ENCODE measurements at places on chromosomes 13 and 19.

- no peak for DNase-seq
Measured at GRCh38 chr13:20016649-20017364, 58.3 kb downstream of the ZMYM2 start.

DNA sequence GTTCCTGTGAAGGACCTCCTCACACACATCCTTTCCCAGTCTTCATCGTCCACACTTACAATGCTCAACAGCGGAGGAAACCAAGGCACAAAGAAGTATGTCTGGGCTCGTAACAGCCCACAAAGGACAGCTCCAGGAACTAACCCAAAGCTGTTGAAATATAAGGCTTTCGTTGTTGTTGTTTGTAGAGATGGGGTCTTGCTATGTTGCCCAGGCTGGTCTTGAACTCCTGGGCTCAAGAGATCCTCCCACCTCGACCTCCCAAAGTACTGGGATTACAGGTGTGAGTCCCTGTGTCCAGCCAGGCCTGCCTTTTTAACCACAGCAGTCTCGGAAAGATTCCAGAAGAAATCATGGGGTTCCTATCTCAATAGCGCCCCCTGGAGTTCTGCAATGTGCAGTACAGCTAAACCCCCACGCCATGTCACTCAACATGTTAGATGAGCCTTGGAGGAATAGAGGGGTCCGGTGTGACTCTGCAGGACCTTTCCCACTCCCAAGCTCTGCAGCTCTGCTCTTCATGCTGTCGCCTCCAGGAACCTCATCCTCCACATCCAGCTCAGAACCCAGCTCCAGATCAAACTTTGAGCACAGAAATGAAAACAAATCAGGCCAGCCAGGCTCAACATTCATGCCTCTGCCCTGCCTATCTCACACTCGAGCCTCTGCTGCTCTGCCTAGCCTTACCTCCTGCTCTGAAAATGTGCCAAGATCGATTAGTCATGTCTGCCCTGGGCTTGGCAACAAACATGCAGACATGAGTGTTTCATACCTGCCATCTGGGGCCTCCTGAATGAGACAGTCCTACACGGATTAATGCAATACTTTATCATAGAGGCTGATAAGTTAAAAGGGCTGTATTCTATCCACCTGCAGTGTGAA is 7.5 kb downstream of the PLA2G4C start:
- peak; percentile 18 for DNase-seq

- no peak for DNase-seq
Measured at GRCh38 chr19:16394111-16394510, 69.5 kb downstream of the KLF2 start.

- no peak for DNase-seq
Measured at GRCh38 chr13:98014766-98015165, 61.3 kb downstream of the IPO5 start.

- peak; percentile 16 for DNase-seq
Measured at GRCh38 chr13:60397704-60398378, 821 bp downstream of the TDRD3 start.

- peak; percentile 74 for DNase-seq
Measured at GRCh38 chr19:49677901-49678674, 1.0 kb downstream of the PRMT1 start.

- no peak for DNase-seq
Measured at GRCh38 chr19:38908911-38909310, 3.1 kb downstream of the CCER2 start.

GRCh38 chr13:112747256-112747655 is 57.4 kb downstream of the ATP11A start:
- no peak for DNase-seq

DNA sequence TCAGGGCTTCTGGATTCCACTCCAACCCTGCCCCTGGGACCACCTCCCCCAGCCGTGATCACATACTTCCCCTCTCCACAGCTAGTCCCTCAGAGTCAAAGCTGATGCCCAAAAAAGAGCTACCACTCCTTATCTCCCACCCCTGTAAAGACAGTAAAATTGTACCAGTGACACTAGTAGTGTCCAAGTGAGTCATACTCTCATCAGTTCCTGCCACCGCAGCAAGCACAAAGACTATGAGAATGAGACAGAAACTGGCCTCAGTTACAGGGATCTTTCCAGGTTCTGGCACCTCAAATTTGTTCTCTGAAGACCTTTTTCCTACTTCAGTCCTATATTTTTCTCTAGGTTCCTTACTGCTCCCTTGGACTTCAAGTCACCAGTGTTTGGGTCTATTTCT is 144.2 kb downstream of the SPRY2 start:
- DNase-seq: no peak

- DNase-seq: peak; percentile 89
Measured at GRCh38 chr19:6393074-6393982, at the start of gene GTF2F1. TSS of gene GTF2F1 (minus strand) at chr19:6393164. CDS start at chr19:6392995, 169 bp downstream.

GRCh38 chr19:55390461-55390880 is 4.7 kb downstream of the RPL28 start:
- DNase-seq: no peak

DNA sequence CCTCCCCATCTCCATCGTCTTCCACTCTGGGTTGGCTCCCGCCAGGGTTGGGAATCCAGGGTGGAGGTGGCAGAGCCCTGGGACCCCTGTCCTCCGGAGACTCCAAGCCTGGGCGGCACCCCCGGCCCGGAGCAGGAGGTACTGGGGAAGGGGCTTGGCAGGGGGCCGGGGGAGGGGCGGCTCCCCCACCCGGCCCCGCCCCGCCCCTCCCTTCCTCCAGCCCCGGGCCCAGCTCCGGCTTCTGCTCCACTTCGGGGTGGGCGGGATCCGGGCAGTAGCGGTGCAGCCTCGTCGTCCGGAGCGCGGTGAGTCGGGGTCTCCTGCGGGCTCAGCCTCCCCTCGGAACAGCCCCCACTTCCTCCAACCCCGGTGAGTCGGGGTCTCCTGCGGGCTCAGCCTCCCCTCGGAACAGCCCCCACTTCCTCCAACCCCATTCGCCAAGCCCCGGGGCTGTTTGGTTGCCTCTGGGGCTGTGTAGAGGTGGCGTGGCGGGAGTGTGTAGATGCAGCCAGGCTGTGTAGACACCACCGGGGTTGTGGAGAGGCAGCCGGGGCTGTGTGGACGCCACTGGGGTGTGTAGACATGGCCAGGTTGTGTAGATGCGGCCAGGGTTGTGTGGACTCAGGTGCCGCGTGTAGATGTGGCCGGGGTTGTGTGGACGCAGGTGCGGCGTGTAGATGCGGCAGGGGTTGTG is at the start of gene TMPRSS9:
TMPRSS9 (plus strand) TSS at position 274 of the 694 bp plus-strand sequence. CDS start 29,521 bp downstream, outside the sequence.
- no peak for DNase-seq

DNA sequence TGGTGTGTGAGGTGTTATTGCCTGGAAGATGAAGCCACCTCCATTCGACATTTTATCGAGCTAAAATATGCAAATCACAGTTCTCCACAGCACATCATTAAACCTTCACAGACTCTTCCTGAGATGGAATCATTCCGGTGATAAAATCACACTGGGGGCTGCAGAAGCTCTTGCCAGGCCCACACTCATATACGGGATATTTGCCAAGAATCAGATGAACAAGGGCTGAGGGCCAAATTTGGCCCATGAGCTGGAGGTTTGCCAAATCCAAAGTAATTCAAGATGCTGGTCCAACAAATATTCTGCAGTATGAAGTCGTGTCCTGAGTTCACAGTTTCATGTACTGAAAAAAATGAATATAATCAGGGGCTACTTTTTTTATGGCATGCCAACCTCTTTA is 16.7 kb upstream of the RXFP2 start:
- no peak for DNase-seq

- DNase-seq: no peak
Measured at GRCh38 chr19:28495046-28495445, 717.9 kb downstream of the UQCRFS1 start.

DNA sequence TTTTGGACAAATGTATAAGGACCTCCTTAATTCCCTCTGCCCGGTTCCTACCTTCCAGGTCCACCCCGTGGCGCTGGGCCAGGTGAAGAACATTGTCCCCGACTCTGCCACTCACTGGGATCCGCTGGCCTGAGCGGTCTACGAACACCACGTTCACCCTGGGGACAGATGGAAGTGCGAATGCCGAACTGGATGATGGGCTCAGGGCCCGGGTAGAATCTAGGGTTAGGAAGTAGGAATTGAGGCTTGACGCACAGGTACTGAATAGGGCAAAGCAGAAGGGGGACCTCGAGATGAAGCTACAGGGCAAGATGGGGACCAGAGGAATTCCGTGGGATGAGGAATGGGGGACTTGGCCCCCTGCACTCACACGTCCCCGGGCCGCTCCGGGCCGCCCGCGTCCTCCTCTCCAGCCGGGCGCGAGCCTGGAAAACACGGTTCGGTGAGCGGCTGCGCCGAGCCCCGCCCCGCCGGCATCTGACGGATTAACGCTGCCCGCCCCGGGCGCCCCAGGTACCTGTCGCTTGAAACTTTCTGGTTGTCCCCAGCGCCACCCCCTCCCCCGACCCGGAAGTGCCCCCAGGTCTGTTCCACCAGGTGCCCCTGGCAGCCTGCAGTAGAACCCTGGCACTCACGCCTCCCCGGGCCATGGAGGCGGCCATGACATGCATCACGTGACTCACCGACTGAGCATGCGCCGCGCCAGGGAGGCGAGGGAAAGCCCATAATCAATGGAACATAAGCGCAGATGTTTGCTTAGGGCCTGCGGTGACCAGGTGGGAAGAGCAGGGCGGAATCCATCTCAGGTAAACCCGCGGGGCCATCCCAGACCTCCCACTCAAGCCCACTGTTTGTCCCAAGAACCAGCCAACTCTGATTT is at the start of gene FDX2:
FDX2 (minus strand) TSS at position 681 of the 880 bp plus-strand sequence; CDS start at position 662, 19 bp downstream.
- DNase-seq: peak; percentile 93

DNA sequence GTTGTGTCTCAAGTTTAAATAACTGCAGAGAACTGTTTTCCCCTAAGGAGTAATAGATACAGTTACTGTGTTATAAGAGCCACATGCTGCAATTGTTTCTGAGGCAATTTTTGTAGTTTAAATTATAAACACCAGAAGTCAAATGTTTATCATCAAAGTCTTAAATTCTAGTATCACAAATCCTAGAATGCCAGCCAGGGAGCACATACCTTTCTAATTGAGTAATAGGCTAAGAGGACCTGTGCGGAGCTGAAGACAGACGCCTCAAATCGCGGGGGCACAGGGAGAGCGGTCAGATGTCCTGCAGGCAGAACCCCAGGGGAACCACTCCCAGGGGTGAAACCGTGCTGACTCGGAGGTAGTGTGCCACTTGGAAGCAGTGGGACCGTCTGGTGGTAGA is 65.2 kb upstream of the TNFRSF19 start:
- DNase-seq: no peak

DNA sequence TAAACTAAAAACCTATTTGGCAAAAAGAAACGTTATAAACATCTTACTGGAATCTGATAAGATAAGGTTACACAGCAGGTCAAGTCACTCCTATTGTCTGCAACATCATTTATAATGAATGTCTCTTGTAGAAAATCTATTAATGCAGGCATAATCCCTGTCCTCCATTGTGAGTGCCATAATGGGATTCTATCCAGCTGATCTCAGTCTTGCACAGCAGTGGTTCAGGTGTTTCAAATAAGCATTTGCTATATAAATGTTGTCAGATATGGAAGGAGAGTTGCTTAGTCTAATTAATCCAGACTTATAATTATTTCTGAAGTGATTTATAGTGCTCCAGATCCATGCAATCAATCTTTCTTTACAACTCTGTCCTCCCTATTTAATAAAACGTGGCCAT is 186.5 kb upstream of the ATXN8OS start:
- DNase-seq: no peak

GRCh38 chr19:7605490-7606222 is 10.0 kb downstream of the CAMSAP3 start:
- no peak for DNase-seq

- no peak for DNase-seq
Measured at GRCh38 chr13:43022934-43023288, 475 bp upstream of the DNAJC15 start.

GRCh38 chr19:17868669-17869068 is 3.1 kb upstream of the SLC5A5 start:
- DNase-seq: no peak

DNA sequence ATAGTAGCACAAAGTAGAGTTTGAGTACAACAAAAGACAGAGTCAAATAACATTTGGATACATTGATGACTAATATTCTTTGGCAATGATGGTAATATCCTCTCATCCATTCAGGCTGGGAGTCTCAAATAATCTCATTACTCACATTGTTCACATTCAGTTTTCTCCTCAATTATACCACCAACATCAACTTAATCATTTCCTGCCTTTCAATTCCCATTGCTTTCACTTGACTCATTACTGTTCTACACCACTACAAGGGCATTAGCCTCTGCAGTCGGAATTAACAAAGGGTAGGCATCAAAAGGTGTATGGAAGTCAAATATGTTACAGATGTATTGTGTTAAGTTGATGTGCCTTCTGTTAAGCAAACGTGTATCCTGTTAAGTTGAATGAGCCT is 518.4 kb upstream of the SLITRK1 start:
- DNase-seq: no peak

GRCh38 chr13:46834657-46835056 is 37.7 kb upstream of the ESD start:
- no peak for DNase-seq

DNA sequence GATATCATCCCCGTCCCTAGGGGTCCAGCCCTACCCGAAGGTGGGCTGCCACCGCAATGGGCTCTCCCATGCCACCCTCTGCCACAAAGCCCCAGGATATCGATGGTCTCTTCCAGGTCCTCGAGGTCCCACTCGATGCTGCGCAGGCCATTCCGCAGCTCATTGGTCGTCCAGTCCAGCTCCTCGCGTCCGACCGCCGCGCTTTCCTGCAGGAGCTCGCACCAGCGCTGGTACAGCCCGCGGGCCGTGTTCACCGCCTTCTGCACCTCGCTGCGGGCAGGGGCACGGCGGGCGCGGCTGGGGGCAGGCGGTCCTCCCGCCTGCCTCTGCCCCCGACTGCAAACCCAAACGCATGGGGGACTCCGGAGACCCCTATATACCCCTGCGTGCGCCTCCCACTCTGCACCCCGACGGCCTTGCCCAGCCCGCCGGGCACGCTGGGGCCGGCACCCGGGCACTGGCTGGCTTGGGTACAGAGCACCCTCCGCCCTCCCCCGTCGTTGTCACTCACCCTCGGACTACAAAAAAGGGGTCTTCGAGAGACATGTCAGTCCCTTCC is 468 bp downstream of the STX10 start:
- no peak for DNase-seq

GRCh38 chr13:73492811-73493210 is 434.0 kb downstream of the KLF5 start:
- DNase-seq: no peak

- DNase-seq: no peak
Measured at GRCh38 chr13:44306371-44307192, 67.0 kb upstream of the SERP2 start.

DNA sequence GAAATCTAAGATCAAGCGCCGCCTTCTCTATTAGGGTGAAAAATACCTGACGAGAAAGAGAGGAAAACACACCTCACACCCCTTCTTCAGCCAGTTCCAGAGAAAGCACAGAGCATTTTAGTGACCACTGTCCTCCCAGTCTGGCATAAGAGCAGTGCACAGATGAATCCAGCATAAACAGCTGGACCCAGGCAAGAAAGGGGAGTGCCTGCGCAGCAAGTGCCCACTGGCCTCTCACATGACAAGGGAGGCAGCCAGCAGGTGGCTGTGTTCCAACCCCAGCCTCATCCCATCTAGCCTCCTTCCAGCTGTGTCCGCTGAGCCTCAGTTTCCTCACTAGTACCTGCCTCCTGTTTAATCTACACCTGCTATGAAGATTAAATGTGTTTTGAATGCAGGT is 8.0 kb downstream of the MED26 start:
- DNase-seq: no peak

Data from activated T-cell treated with anti-CD3 and anti-CD28 coated beads for 4 hours (primary cell).